DMS79 (cell line): ENCODE measurements at places on chromosomes 16 and 17.
A peak's percentile ranks its signal among the peaks of the same experiment; 100 is the strongest.

GRCh38 chr16:78001451-78002025 lies 20.8 kb upstream of the CLEC3A start:
- no peak for DNase-seq

- peak; percentile 31 for DNase-seq
Measured at GRCh38 chr17:32495359-32496231, 8.8 kb downstream of the CDK5R1 start.

DNA sequence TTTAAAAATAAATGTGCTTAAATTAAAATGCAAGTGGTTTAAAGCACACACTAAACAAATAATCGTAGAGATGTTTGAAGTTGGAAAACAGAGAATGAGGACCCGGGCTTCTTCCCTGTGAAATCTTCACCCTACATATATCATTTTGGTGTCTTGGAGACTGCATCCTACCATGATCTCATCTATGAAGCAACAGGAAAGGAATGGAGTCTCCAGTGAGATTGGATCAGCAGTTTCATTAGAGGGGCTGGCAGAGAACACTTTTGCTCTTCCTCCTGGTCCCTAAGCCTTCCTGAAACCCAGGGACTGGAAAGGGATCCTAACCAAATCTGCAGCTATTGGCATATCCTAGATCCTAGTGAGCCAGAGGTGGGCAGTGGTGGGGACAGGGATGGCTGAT lies 85.0 kb downstream of the GRIN2A start:
- DNase-seq: no peak

GRCh38 chr16:340370-341091 lies 12.0 kb downstream of the AXIN1 start:
- no peak for DNase-seq

GRCh38 chr17:320809-321385 lies 31.7 kb downstream of the RPH3AL start:
- DNase-seq: no peak

DNA sequence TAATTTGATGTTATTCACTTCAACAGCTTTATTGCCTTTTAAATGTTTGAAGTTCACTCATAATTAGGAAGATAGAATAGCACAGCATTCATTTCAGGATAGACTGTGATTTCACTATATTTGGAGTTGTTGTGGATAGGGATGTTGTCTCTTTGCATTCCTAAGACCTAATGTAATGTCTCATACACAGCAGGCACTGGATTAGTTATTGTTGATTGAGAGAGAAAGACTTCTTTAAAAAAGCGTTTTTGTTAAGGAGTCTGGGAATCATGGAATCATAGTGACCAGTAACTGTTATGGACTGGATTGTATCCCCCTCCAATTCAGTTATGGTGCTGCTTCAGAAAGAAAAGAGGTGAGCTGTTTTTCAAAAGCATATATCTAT lies 122.0 kb downstream of the USP22 start:
- DNase-seq: no peak

GRCh38 chr17:63290784-63291183 lies 155.3 kb downstream of the CYB561 start:
- no peak for DNase-seq

- DNase-seq: no peak
Measured at GRCh38 chr17:1563786-1564613, 1.4 kb upstream of the PITPNA start.

DNA sequence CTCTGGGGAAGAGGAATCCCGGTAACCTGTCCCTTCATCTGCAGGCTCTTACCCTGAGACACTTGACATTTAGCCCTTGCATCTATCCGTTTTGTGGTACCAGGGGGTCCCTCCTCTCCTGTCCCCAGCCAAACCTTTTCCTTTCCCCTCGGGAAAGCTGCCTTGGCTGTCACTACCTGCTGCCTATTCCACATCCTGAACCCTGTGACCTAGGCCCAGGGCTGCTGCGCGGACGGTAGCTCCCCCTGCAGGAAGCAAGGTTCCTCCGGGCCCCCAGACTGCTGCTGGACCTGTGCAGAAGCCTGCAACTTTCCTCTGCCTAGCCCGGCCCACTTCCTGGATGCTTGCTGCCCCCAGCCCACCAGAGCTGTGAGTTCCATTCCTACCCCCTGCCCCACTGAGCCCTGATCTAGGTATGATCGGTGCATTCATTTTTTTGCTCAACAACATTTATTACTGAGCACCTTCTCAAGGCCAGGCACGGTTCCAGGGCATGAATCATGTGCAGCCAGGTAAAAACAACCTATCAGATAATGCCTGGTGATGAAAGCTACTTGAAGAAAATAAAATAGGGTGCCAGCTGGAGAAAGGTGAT lies 10.5 kb upstream of the ALDOA start:
- peak; percentile 64 for DNase-seq

GRCh38 chr16:81676883-81677737 lies 102.0 kb upstream of the PLCG2 start:
- DNase-seq: no peak

- no peak for DNase-seq
Measured at GRCh38 chr17:77849239-77849638, 109.3 kb upstream of the TNRC6C start.
